ENCODE measurements at places on chromosomes 7 and 10. TPM values are rescaled to one million over a fixed set of nuclear protein-coding genes. Genes with fewer than 3 reads are reported as not detected.

DNAJB12 gene
- 28.9 TPM for total RNA-seq

FAM53B gene
- 21.6 TPM for total RNA-seq

ZEB1 gene
- 52.6 TPM for total RNA-seq

GDF2 gene
- total RNA-seq, result 0.21 TPM

ZNF783 gene
- total RNA-seq, result 9.1 TPM

TAS2R5 gene
- total RNA-seq, result 2.3 TPM

ACHE gene
- total RNA-seq, result 19.8 TPM

DLX5 gene
- not detected for total RNA-seq

SYNPO2L gene
- 1.6 TPM for total RNA-seq

RBP3 gene
- 0.50 TPM for total RNA-seq

SFTPA1 gene
- 0.69 TPM for total RNA-seq

Data from motor neuron (in vitro differentiated cells).